CD4-positive, alpha-beta memory T cell (primary cell): ENCODE measurements at places on chromosomes 6 and 20.

- no peak for DNase-seq
Observed at GRCh38 chr6:151240791-151241642, 1.2 kb downstream of the AKAP12 start.

GRCh38 chr6:111211411-111212030, 124.2 kb downstream of the SLC16A10 start:
- no peak for DNase-seq

DNA sequence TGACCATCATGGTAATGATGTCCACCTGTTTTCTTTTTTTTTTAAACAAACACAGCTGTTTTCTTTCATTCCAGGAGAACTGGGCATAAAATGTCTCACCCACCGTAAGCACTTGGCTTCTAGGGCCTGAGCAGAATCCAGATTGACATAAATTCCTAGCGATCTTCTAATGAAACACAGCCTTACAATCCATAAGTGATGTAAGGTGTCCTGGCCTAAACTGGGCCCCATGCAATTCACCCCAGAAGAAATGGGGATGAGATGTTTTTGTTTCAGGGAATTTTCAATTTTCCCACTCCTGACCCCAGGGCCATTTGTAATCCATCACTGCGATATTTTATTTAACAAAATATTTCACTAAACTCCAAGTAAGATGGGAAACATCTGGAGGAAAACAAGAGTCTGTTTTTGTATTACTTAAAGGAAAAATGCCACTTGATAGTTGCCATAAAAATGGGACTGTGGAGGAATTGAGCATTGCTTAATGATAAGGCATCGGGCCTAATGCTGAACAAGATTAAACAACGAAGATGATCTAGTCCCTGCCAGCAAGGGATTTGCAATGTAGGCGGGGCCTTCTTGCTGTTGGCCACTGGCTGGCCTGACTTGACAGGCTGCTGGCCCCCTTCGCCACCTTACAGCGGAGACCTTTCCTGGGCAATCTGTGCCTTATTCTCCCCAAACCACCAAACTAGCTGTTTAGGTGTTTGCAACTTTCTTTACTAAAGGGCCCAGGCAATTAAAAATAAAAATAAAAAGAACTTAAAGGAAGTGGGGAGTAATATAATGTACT, 183.7 kb downstream of the CD109 start:
- no peak for DNase-seq

GRCh38 chr6:90288404-90288803, 8.2 kb downstream of the BACH2 start:
- DNase-seq = no peak

- DNase-seq = no peak
Observed at GRCh38 chr6:41597246-41598000, 40.8 kb upstream of the MDFI start.

DNA sequence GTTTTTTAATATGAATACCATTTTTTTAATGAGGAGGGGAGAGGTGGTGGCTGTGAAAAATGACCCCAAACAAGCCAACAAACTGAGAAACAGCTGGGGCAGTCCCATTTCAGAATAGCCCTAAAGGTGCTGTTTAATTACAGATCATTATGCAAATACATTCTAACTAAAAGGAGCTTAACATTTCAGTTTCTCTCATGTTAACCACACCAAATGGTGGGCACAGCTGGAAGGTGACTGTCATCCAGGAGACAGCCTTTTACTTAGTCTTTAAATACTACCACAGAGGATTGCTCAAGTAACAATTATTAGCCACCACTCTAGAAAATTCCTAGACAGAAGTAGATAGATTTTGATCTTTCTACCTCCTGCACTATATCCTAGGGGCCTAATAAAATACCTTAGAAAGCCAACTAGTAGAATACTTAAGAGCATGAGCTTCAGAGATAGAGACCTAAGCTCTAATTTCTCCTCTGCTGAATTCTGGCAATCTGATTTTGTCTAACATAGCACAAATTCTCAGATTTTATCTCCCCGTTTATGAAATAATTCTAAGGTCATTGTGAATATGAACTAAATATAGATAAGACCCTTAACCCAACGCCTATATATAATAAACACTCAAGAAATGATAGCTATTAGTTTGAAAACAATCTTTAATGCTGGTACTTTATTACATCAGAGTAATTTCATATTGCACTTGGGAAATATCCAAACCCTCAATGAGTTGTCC, 615.1 kb upstream of the NRSN1 start:
- no peak for DNase-seq
